ENCODE measurements at places on chromosomes 13 and 19. TPM values are rescaled to one million over a fixed set of nuclear protein-coding genes. Genes with fewer than 3 reads are reported as not detected.

DNA sequence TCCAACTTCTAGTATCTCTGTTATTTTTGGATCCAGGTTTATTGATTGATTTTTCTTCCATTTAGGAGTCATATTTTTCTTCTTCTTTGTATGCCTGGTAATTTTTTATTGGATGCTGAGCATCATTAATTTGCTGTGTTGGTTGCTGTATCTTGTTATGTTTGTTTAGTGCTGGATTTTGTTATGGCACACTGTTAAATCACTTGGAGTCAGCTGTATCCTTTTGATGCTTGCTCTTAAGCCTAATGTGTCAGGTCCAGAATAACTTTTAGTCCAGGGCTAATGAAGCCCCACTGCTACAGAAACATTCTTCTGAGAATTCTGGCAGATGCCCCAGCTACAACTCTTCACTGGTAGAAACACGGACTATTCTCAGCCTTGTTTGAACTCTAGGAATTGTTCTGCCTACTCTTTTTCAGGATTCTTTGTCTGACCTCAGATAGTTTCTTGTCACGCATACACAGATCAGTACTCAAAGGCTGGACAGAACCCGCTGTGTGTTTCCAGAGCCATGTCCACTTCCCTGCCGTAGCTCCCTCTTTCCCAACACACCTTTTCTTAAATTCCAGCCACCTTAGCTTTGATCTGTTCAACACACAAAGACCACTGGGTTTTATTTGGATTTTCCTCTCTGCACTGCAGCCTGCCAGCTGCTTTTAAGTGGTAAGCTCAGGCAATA is 137.1 kb upstream of the WASF3 start:
- DNase-seq = no peak

Gene MKNK2
- polyA plus RNA-seq = 74.4 TPM

- DNase-seq = peak; percentile 96
These were observed at the start of gene IZUMO4 for GRCh38 chr19:2096480-2097202. Gene IZUMO4 (plus strand): TSS chr19:2096915. CDS start chr19:2096946, 31 bp downstream.

GRCh38 chr13:103730407-103730806 is 664.2 kb upstream of the SLC10A2 start:
- no peak for DNase-seq

DNA sequence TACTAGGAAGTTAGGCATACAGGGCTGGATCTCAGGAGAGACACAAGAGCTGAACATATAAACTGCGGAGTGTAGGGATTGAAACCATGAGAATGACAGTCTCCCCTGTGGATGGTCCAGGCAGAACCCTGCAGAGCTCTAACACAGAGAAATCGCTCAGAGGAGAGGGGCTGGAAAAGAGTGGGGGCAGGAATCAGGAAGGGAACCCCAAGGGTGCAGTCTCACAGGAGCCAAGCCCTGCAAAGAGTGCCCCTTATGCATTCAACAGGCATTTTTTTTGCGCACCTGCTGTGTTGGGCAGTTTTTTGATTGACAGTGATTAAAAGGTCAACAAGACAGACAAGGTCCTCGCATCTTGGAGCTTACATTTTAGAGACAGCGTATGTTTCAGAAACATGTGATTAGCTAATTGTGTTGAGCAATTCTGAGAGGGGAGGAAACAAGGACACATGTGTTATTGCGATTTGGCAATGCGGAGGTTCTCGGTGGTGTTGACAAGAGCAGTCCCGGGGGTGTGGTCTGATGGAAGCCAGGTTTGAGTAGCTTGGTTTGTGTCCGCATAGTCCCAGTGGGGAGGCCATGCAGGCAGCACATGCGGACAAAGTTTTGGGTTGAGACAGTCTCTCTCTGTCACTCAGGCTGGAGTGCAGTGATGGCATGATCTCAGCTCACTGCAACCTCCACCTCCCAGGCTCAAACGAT is 182.6 kb upstream of the IRS2 start:
- DNase-seq = no peak

Gene CGB3
- polyA plus RNA-seq = not detected

Gene UNC13A
- 0.16 TPM for polyA plus RNA-seq

DNA sequence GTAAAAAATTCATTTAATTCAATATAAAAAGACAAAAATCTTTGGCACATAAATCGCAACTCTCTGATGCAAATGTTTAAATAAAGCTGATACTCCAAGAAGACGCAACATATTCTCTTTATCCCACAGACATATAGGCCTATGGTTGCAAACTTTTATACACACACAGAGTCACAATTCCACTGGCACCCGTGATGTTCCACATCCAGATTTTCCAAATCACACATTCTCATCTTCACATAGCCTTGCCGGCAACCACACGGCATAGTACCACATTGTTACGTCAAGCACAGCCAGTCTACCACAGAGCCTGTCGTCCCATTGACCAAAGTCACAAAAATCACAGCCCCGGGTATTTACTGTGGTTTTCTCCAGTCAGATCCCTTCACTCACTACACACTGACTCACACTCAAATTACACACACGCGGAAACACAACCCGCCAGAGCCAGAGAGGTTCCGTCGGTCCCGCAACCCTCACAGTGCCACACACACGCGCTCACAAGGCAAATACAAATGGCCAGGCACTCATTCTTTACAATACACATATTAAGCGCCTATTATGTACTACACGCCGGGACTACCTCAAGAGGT is 546 bp upstream of the ZNF546 start:
- peak; percentile 24 for DNase-seq

Gene F2RL3
- 1.1 TPM for polyA plus RNA-seq

- DNase-seq = no peak
These were observed 84.4 kb upstream of the SPATA13 start for GRCh38 chr13:24076109-24076508.

- peak; percentile 44 for DNase-seq
These were observed at the start of gene EDDM13 for GRCh38 chr19:56272161-56272798. Gene EDDM13 (plus strand): TSS chr19:56272748. CDS start chr19:56272835, 87 bp downstream.

Gene ZNF507
- 27.6 TPM for polyA plus RNA-seq

Gene C1QTNF9B
- polyA plus RNA-seq = 0.95 TPM

Gene OLFM2
- 23.7 TPM for polyA plus RNA-seq

GRCh38 chr13:23848019-23848418 is 41.2 kb downstream of the MIPEP start:
- no peak for DNase-seq

GRCh38 chr13:76696370-76696769 is 189.8 kb downstream of the KCTD12 start:
- DNase-seq = no peak

- DNase-seq = no peak
These were observed 79.2 kb downstream of the SLAIN1 start for GRCh38 chr13:77776704-77777103.

- no peak for DNase-seq
These were observed 1.6 kb downstream of the GATAD2A start for GRCh38 chr19:19406878-19407632.

DNA sequence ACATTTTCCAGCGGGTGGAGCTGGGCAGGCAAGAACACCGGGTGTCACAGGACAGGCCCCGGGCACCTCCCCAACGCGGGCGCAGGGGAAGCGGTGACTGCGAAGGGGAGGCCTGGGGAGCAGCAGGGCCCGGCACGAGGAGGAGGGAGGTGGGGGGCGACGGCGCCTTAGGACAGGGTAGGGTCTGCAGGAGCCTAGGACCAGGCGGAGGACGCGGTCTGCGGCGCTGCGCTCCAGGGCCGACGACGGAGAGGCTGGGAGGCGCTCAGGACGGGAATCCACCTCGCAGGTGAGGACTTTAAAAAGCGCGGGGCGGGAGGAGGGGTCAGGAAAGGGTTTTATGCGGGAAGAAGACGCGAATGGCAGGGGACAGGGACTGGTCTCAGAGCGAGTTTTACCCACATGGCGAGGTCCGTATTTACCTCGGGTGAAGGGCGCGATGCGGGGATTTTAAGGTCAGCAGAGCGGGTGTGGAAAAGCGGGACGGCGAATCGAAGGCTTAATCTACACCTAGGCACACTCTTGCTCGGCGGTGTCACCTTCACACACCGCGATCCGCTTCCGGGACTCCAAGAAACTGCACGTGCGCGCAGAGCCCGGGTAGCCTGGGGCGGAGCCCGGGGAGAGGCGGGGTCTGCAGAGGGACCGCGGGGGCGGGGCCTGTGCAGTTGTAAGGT is 13.5 kb downstream of the ERVV-2 start:
- peak; percentile 61 for DNase-seq

- DNase-seq = peak; percentile 39
These were observed 276.4 kb downstream of the LHFPL6 start for GRCh38 chr13:39326469-39327171.

Gene CYSLTR2
- polyA plus RNA-seq = 0.41 TPM

DNA sequence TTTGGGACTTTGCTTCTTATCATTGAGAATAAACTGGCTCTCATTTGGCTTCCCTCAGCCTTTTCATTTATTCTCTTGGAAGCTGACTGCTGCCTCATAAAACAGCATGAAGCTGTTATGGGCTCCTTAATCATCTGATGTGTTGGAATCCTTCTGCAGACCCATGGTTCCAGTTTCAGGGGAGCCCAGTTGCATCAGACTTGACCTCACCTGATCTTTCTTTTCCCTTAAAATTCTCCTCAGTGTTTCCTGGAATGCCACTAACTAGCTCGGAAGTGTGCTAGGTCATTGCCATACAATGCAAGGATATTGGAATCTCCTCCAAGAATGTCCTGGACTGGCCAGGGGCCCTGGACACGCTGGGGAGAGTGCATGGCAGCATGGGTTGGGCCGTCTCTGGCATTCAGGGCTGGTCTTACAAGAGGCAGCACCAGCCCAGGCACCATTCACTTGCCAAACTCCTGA is 158.7 kb downstream of the FLT1 start:
- DNase-seq = no peak

DNA sequence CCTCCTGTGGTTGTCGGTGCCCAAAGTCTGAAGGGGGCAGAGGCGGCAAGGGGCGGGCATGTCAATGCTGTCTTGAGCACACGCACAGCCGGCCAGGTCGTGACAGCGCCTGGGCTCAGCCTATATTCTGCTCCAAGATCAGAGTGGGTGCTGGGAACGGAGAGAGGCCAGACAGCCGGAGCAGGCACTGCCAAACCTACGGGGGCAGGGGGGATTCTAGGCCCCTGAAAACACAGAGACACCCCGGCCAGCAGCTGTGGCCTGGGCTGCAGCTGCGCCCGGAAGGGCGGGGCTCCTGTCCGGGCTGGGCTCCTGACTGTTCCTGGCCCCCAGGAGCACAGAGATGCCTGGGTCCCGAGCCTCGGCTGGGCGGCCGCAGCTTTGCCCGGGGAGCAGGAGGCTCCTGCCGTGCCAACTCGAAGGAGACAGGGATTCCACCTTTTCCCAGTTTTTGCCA is 2662.9 kb upstream of the PCDH20 start:
- DNase-seq = no peak

GRCh38 chr13:105816994-105817393 is 718.5 kb downstream of the EFNB2 start:
- DNase-seq = peak; percentile 79

DNA sequence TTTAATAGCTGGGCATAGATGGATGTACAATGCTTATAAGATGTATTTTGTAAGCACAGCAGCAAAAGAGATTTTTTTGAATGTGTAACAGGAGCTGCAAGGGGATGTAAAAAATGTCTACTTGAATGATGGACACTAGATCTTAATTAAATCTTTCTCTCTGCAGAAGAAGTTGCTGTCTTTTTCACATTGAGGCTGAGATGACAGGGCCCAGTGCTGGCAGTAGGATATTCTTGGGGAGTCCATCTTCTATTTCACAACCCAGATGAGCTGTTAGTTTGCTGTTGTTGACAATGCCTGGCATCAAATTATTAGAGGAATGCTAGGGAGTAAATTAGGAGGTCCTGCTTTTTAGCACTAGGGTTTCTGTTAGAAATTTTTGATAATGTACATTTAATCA is 698.7 kb downstream of the SLITRK5 start:
- DNase-seq = peak; percentile 20

Gene EBI3
- 0.84 TPM for polyA plus RNA-seq

GRCh38 chr13:25132751-25133390 is 36.9 kb downstream of the PABPC3 start:
- no peak for DNase-seq

DNA sequence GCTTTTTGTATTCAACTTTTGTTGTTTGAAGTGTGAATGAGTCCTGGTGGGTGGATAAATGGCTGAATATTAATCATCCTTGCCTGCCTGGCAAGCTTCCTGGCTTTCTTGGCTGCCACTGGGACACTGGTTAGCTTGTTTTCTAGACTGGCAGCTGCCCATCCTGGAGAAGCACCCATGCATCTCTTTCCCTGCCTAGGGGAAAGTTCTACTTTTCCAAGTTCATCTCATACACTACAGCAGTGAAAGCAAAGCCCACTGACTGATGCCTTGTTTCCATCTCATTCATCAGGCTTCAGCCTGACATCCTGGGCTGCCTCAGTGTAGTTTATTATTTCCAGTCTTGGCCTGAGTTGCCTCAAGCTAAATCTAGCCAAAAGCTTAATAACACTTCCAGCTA is 244.8 kb downstream of the PCDH20 start:
- no peak for DNase-seq

Gene EHD2
- polyA plus RNA-seq = 34.8 TPM

Gene PNMA8A
- 47.2 TPM for polyA plus RNA-seq

DNA sequence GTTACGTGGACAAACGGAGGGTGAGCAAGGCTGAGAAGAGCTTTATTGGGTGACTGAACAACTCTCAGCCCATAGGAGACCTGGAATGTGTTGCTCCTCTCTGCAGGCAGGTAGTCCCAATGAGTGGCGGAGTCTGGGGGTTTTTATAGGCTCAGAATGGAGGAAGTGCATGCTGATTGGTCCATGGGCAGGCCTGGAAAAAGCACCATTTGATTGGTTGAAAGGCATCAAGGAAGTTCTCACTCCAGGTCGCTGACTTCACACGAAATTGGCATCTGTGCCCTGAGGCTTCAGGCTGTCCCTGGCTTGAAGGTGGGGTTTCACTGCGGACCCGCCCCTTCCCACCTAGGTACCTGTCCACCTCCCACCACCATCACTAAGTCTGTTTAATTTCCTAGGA is 65.4 kb downstream of the SPATA13 start:
- DNase-seq = no peak

GRCh38 chr13:75639454-75639853 is 3.3 kb downstream of the LMO7 start:
- no peak for DNase-seq

GRCh38 chr13:113460599-113460998 is 7.3 kb upstream of the ADPRHL1 start:
- DNase-seq = no peak

DNA sequence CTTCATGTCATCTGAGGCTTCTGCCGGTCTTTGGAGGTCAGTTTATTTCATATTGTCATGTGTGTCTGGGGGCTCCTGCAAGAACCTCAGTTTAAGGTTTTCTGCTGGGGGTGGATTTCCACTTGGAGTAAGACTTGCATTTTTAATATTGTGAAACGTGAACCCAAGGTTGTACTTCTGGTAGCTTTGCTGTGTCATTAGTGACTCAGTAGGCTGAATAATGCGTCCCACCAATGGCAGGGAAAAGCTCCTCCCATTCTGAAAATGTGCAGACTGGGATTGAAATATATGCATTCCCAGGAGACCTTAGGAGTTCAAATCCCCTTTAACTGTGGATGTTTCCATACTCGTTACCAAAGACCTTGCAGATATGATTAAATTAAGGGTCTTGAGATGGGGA is 46.2 kb downstream of the ING1 start:
- no peak for DNase-seq

Gene C19orf67
- 0.10 TPM for polyA plus RNA-seq

DNA sequence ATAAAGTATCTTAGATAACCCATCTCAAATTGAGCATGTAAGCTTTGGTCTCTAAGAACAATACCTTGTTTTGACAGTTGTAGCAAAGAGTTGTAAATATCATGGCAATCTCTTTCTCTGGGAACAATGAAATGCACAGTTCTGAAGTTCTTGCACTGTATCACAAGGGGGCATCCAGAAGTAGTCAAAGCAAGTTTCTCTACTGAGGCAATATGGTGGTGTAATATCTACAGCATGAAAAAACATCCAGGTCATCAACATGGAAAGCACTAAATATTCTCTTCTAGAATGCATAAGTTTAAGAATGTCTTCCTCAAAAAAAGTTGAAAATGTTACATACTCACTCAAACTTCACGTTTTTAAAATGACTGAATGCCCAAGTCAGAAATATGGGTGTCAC is 19.6 kb downstream of the MTMR6 start:
- DNase-seq = no peak
